H54 (cell line): ENCODE measurements at places on chromosomes 5 and 9.

GRCh38 chr5:82987188-82987587 is 90.0 kb downstream of the TMEM167A start:
- DNase-seq = no peak

GRCh38 chr9:77236693-77237092 is 59.4 kb downstream of the VPS13A start:
- DNase-seq = no peak

GRCh38 chr5:158841481-158842276 is 258.0 kb downstream of the EBF1 start:
- DNase-seq = no peak

DNA sequence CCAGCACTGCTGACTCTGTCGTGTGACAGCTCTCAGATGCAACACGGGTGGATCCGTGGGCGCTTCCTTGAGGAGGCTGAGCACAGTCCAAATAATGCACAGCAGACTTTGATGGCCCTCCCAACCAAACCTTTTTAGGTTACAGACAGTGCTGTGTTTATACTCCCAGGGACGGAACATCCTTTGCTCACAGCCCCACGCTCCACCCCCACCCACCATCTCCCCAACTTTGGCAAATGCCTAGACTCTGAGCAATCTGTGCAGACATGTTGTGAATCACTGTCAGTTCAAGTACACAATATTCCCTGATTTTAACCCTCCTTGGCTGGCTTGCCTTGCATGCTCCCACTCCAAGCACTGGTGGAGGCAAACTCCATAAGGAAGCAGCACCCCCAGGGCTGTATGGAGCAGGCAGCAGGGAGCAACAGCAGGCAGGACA is 324.6 kb downstream of the MLLT3 start:
- DNase-seq = no peak

DNA sequence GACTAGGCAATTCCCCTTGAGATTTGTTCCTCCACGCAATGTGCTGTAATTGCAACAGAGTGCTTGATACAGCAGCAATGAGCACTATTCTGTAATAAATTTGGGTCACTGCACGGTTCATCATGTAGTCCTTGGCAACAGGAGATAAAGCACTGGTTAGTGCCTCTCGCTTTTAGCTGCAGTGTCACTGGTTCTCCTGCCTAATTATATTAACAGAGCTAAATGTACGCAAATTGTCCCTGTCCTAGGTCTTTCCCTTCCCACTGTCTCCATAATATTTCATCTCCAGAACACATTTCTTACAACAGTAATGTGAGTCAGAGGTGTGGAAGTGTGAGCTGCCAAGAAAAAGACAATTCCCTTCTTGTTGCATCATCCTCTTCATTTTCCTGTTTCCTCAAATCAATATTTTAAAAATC is 553.1 kb downstream of the ZNF608 start:
- DNase-seq = no peak

GRCh38 chr9:131817627-131818026 is 77.8 kb upstream of the RAPGEF1 start:
- DNase-seq = no peak

GRCh38 chr5:1199649-1200494 is 1.5 kb upstream of the SLC6A19 start:
- DNase-seq = no peak

DNA sequence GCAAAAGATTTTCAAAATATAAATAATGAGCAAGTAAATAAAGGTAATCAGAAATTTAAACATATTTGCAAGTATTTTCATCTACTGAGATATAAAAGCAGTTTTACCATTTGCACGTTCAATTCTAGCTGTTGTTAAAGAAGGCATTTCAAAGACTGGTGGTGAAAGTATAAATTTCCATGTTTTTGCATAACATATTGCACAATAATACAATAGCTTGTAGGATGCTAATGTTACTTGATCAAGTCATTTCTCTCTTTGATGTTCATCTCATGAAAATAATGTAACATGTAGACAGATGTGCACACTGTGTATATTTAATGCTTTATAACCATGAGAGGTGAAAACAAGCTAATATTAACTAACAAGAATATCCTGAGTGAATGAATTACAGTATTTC is 651.9 kb downstream of the CDH9 start:
- DNase-seq = no peak

DNA sequence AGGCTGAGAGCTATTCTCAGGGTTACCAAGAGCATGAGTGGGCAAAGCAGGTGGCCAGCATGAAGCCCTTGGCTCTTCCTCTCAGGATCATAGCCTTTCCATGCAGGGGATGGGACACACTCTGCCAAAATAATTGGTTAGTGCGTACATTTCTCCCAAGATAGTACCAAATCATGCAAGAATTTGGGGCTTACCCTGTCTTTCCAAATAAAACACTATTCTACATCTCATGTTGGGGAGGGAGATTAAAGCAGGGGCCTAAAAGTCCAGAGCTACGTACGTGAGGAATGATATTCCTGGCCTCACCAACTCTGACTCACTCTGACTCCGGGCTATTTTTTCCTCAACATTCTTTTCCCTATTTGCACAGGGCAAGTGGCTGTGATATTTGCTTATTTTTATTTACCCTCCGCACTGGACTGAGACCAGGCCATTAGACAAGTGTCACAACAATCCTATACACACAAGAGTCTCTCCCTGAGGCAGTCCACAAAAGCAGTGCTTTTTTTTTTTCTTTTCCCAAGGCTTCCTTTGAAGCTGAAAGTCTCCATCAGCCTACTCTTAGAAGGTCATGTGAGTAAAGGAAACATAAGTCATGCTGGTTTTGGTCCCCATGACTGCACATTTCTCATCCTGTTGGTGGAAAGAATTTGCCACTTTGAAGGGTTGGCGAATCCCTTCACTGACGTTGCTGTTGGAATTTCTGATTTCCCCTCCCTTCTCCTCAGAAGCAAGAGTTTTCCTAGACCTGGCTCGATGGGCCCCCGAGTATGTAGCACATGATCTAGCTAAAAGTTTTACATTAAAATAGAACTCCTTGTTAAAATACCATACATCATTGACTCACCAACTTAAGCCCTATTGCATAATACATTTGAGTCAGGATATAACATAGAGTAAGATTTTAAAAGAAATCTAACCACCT is 40.0 kb downstream of the TMEM252 start:
- DNase-seq = peak; percentile 9

GRCh38 chr5:116360008-116360853 is 214.4 kb downstream of the SEMA6A start:
- DNase-seq = no peak

GRCh38 chr9:98570663-98571440 is 137.9 kb downstream of the GABBR2 start:
- DNase-seq = no peak

DNA sequence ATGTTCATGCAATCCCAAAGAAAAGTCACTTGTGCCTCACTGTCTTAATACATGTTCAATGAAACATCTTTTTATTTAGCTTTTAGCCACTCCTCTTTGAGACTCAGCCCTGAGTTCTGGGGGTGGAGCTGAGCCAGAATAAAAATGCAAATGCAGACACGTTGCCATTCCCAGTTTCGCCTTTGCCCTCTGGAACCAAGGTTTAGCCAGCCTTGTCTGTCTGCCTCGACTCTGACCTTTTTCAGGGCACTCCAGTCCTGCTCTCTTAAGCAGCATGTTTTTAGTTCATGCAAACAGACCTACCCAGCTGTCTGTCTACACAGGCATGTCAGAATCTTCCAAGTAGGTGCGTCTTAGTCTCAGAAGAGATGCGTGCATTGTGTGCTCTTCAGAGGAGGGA is 82.2 kb upstream of the RANBP3L start:
- DNase-seq = no peak

DNA sequence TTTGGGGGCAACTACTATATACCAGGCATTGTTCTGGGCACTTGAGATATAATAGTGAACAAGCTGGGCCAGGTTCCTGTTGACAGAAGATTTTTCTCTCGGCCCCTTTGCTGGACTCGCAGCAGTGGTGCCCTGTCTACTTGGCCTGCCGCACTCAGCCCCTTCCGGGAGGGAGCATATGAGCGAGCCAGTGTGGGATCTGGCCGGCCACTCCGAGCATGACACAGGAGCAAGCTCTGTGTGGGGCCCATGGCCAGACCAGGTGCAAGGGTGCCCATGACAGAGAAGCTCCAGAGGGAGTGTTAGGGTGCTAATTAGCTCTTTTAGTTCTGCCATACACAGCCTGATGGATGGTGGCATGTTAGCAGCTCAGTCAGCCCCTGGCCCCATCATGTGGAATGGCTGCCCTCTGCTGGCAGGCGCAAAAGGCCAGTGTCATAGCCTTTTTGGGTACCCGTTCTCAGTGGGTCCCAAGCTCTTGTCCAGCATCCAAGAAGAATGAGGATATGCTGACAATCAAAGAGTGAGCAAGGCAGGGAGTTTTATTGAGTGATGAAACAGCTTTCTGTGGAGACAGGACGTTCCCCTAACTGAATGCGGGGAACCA is 9.3 kb upstream of the KIF4B start:
- no peak for DNase-seq

DNA sequence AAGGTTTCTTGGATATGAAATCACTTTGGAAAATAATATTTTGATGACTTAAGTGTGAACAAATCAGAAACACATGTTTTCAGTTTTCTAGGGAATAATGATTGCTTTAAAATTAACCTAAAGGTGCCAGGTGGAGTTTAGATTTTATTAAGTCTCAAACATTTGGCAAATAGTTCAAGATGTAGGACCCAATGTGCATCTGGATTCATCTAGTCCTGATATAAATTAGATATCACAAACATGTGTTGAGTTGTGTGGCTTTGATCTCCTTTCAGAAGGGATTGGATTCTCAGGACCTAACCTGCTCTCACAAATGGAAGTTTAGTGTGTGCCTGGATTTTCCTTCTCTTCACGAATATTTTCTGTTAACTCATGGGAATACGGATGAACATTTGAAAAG is 291.4 kb upstream of the ISL1 start:
- DNase-seq = no peak

GRCh38 chr9:68545033-68545705 is 4.5 kb upstream of the TMEM252 start:
- DNase-seq = no peak

GRCh38 chr9:3243683-3244082 is 282.1 kb downstream of the RFX3 start:
- DNase-seq = no peak

- no peak for DNase-seq
Measured at GRCh38 chr9:33939924-33940874, 108.5 kb downstream of the UBAP2 start.

DNA sequence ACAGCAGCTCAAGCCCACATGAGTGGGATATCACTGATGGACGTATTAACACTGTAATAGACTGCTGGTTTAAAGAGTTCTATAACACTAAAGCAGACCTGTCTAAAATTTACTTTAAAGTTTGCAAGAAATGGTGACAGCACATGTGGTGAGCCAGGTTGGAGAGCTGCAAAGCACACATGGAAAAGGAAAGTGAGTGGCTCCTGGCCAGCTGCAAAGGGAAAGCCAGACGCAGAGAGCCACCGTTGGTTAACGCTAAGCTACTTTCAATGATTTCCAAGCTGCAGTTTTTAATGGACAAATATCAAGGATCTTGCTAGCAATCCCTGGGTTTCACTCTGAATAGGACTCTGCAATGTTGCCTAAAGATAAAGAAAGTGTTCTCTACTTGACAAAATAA is 89.9 kb downstream of the CTNND2 start:
- DNase-seq = no peak

GRCh38 chr5:66891184-66891925 is 295.2 kb downstream of the MAST4 start:
- no peak for DNase-seq

DNA sequence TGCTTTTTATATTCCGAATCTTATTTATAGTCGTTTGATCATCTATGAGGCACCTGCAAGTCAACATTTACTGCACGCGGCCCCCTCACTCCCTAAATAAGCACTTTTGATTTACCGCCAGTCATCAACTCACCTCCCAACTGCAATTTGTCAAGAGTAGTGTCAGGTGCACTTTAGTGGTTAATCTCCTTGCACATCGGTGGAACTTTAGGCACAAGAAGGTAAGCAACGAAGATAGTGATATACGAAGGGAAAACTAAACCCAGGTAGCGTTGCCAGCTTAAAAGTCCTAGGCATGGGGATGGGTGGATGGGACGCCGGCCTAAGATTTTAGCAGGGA is 513 bp upstream of the RNF180 start:
- no peak for DNase-seq

- DNase-seq = no peak
Measured at GRCh38 chr5:132270706-132271105, 13.2 kb downstream of the PDLIM4 start.

- DNase-seq = no peak
Measured at GRCh38 chr5:176816043-176816745, 5.8 kb downstream of the UNC5A start.

DNA sequence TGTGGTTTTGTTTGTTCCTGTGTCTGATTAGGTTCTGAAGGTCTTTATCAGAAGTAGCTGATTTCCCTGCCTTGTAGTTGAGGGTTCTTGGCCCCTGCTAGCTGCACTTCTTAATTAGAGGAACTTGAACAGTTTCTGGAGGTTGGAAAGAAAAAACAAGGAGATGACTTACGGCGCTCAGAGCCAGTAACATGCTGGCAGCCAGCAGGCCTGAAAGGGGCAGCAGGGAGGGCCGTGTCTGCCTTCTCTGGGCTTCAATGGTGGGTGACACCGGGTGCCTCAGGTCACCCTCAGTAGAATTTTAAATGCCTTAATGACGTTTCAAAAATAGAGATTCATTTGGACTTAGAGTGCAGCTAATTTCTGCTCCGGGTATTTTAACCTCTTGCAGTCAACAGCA is 15.8 kb downstream of the UBE2QL1 start:
- no peak for DNase-seq

DNA sequence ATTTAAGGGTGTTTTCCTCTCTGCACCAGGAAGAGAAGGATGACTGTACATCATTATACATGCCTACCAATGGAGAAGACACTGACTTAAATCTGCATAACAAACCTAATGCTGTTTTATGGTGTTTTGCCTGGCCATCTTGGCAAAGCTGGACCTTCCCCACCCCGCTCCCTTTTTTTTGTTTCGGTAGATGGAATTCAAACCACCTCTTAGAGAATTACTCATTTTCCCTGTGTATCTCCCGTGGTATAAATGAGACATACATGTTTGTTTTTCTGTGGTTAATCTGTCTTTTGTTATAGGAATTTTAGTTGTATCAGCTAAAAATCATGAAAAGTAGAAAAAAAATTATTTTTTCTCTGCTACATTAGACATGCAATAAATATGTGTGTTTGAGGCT is 28.8 kb downstream of the IL12B start:
- no peak for DNase-seq

DNA sequence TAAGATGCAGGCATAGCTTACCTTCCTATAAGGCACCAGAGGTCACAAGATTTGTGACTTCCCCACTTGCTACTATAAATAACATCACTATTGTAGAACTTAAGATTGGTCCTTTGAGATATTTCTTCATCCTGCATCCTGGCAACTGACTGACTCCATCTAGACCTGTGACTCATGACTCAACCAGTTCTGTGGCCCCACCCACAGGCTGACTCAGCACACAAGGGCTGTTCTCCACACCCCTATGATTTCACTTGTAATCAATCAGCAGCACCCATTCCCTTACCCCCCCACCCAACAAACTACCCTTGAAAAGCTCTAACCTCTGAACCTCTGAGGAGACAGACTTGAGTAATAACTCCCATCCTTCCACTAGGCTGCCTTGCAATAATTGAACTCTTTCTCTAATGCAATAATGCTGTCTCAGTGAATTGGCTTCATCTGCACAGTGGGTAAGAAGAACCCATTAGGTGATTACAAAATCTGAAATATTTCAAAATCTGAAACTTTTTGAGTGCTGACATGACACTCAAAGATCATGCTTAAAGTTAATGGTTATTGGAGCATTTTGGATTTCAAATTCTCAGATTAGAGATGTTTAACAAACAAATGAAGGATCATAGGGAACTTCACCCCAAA is 296.7 kb downstream of the ARL15 start:
- peak; percentile 15 for DNase-seq
